ENCODE measurements at places on chromosomes 7 and 10.

GRCh38 chr10:59891349-59891748, 15.0 kb downstream of the CCDC6 start:
- DNase-seq, result no peak

- no peak for DNase-seq
Observed at GRCh38 chr7:85521108-85521694, 334.3 kb upstream of the SEMA3D start.

GRCh38 chr7:42981601-42982000, 49.4 kb downstream of the MRPL32 start:
- DNase-seq, result no peak

DNA sequence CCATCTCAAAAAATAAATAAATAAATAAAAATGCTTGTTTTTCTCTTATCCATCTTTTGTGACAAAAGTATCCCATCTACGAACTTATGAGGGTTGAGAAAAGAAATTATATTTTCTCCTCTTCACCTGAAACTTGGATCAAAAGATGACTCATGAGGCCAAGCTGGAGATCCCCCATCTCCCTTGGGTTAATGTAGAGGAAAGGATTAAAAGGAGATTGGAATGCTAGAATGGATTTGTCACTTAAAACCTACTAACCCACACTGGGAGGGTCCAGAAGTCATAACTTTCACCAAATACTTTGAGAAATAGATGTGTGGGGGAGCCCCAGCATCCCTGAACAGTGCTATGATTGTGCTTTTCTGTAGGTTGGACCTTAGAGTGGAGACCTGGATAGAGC, 46.3 kb upstream of the PIK3CG start:
- DNase-seq, result no peak

DNA sequence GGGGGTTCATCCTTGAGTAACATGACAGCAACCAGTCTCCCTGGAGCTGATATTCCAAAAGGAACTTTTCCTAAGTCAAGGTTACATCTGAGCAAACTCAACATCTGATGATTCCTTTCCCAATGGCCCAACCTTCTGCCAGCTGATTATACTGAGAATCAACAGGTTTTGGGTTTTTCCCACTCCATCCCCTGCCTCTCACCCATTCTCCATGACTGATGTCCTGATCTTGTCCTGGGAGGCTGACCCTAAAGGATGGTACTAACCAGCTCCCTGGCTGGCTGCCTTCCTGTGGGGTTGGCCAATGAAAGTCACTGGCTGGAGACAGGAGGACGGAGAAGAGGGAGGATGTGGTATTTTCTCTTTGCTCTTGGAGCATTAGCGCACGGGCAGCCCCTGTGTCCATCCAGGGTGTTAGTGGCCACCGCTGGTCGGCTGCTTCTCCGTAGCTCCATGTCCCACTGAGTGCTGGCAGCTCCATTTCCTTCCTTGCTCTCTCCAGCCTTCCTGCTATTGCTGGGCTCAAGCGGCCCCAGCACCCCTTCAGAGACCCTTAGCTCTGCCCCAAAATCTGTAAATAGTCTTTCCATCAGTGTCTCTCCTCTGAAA, 306.2 kb upstream of the PITRM1 start:
- no peak for DNase-seq

- no peak for DNase-seq
Observed at GRCh38 chr7:89458114-89458513, 662.6 kb upstream of the TEX47 start.

DNA sequence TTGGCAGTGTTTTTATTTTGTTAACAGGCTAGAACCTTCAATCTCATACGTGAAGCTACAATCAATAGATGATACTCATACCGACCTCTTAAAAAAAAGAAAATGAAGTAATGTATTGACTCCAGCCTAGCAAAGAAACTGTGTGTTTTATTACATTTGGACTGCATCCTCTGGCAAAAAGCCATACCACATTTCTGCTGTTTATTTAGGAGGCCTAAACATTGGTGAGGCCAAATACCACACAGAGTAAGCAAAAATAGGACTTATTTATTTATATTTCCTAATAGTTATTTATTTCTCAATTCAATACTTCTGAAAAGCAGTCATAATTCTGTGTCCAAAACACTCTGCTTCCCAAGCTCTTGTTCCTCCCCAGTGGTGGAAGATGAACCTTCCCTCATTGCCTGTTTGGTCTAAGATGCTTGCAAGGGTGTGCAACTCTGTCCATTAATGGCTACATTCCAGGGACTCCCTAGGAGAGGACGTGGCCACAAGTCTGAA, 398.8 kb upstream of the KLF6 start:
- no peak for DNase-seq

- no peak for DNase-seq
Observed at GRCh38 chr10:124498056-124498455, 36.4 kb downstream of the LHPP start.

Measured in progenitor cell of endocrine pancreas (in vitro differentiated cells).